ENCODE measurements at places on chromosomes 12 and 14. TPM values are rescaled to one million over a fixed set of nuclear protein-coding genes. Genes with fewer than 3 reads are reported as not detected.

Gene ASCL4
- polyA plus RNA-seq: not detected

DNA sequence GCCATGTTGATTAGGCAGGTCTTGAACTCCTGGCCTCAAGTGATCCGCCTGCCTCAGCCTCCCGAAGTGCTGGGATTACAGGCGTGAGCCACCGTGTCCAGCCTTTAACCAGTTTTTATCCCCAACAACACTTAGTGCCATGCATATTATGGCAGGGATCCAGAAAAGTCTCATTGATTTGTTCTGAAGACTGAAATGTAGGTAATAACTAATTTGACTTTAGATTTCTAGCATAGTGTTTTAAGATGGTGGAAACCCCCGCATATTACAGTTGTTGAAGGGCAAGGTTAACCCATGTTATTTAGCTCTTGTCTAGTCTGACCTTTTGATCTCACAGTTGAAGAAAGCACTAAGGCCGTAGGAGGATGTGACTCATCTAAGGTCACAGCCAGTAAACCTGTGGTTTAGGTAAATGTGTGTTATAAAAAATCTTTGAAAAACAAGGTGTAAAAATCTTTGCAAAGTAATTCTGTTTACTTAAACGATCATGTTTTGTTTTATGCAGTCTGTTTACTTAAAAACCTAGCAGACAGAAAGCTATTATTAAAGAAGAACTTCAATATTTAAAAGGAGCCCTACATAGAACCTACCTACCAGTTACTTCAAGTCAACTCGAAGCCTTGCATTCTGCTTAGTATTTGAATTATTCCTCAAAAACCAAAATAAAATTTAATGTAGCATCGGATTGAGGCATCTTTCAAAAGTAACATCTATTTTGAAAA lies 24.8 kb downstream of the BICDL1 start:
- no peak for DNase-seq

- no peak for DNase-seq
These were observed 44.0 kb downstream of the TTLL5 start for GRCh38 chr14:75705014-75705413.

- DNase-seq: no peak
These were observed 3.0 kb upstream of the FNTB start for GRCh38 chr14:64983439-64984310.

Gene SUOX
- polyA plus RNA-seq: 39.0 TPM

- peak; percentile 74 for DNase-seq
These were observed 499 bp downstream of the DGLUCY start for GRCh38 chr14:91114079-91115065.

DNA sequence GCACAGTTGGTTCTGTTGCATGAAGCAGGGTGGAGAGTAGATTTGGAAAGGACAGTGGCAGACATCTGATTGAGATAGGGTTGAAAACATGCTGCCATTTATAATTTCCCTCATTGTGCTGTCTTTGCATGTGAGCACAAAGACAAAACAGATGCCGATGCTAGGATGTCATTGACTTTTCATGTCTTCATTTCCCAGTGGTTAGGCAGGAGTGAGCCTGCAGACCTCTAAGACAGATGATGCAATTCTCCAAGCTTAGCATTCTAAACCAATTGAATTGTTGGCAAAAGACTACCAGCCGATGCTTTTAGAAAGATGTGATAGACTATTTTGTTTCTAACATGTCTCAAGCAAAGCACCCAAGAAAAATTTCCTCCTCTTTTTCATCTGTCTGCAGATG lies 37.1 kb upstream of the PELI2 start:
- DNase-seq: no peak

DNA sequence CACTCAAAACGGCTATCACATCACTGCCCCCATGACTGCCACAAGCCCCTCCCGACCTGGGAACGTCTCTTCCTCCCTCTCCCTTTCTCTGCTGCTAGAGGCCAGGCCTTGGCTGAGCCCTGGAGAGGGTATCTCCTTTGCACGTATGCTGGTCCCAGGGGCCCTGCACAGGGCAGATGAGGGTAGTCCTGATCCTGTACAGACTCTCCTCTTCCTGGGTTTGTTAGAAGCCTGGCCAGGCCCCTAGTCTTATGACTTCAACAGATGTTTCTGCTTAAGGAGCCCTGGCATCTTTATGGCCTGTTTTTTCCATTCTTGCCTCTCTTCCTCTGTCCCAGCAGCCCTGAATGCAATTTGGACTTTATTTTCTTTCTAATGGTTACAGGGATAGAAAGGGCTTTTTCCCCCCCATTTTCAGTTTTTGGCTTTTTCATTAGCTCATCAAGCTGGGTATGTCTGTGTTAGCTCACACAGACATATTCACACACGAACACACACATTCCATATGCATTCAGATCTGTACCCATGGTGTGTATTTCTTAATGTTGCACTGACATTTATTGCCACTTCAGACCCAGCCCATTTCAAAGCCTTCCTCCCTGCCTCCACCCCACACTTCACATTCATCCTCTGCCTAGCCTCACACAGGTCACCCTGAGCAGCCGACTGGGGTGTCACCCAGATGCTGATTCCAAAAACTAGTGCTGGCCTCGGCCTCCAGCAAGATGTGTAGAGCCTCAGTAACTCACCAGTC lies 203.2 kb downstream of the ZFP36L1 start:
- peak; percentile 76 for DNase-seq

- DNase-seq: peak; percentile 68
These were observed 1.9 kb upstream of the BAZ2A start for GRCh38 chr12:56631790-56632700.

GRCh38 chr12:92063641-92064040 lies 82.0 kb downstream of the BTG1 start:
- no peak for DNase-seq

- DNase-seq: no peak
These were observed 5.6 kb downstream of the IPO4 start for GRCh38 chr14:24183014-24183481.

DNA sequence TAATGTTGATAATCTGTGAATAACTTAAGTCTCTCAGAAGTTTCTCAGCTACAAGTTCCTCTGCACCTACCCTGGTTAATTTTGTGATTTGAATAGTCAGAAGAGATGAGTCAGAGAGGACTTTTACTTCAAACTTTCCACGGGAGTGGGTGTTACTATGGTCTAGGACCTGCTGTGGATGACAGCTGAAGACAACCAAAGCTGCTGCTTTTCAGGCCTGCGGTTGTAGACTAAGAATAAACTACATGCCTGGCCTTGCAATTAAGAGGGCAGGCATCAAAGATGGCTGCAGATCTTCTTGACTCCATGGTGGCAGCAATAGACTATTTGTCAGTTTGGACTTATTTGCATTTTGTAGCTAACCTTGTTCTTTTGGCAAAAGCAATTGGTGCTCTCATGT lies 227.1 kb upstream of the KRR1 start:
- no peak for DNase-seq

DNA sequence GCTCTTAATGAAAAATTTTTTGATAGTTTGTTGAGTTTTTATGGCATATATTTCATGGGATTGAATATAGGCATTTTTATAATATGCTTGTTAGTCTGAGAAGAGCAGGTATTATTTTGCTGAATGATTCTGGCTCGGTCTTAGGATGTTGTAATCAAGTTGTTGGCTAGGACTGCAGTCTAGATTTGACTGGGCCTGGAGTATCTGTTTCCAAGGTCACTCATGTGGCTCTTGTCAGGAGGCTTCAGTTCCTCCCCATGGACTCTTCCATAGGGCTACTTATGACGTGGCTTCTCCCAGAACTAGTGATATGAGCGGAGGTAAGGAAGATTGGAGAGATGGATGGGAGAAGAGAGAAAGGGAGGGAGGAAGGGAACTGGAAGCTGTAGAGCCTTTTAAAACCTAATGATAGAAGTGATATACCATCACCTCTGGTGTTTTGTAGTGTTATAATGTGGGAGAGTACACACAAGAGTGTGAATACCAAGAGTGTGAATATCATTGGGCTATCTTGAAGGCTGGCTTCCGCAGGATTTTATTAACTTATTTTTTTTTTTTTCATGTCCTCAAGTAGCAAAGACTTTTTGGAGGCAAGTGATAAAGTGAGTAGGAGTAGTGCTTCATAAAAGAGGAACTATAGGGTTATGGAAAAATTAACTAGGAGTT lies 4.4 kb downstream of the MNAT1 start:
- DNase-seq: no peak

GRCh38 chr14:43765474-43765873 lies 741.6 kb downstream of the FSCB start:
- no peak for DNase-seq

All from right lung (tissue), 10 donors.